ENCODE measurements at places on chromosomes 6 and 20. TPM values are rescaled to one million over a fixed set of nuclear protein-coding genes. Genes with fewer than 3 reads are reported as not detected.

The UFL1 gene
- 29.9 TPM for total RNA-seq

The NKX2-2 gene
- total RNA-seq, result not detected

The BPIFB1 gene
- not detected for total RNA-seq

The HAO1 gene
- not detected for total RNA-seq

The SCGN gene
- total RNA-seq, result not detected

The MYLK2 gene
- total RNA-seq, result 0.36 TPM

The BEND6 gene
- total RNA-seq, result not detected

GRCh38 chr6:147310521-147310920, 106.3 kb downstream of the STXBP5 start:
- no peak for DNase-seq
- no peak overlapping the region for H3K27ac ChIP-seq
- no peaks in the 10 kb centered on the region for H3K4me1 ChIP-seq
- no peaks in the 10 kb centered on the region for H3K27me3 ChIP-seq
- H3K36me3 ChIP-seq, result peaks cover 7% of the 10 kb centered on the region

GRCh38 chr20:11687546-11688292, 230.0 kb upstream of the BTBD3 start:
- no peaks in the 10 kb centered on the region for H3K36me3 ChIP-seq
- H3K4me1 ChIP-seq, result peaks cover 2% of the 10 kb centered on the region
- H3K27ac ChIP-seq, result no peak overlapping the region
- no peak for DNase-seq

DNA sequence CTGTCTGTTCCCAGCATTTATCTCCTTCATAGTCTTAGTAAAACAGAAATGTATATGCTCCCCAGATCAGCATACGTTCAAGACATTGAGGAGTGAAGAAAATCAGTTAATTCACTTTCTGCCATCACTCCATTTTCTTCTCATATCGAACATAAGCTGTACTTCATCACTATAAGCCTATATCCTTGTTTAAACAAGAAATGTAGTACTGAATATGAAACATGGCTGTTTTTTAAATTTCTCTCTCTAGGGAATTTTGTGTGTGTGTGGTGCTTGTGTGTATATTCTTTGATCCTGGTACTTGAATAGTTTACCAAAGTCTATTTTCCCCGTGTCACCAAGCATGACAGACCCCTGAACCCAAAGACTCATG, 107.1 kb downstream of the HFE start:
- H3K36me3 ChIP-seq, result peaks cover 21% of the 10 kb centered on the region
- peak overlapping the region; percentile 92 for H3K27ac ChIP-seq
- peaks cover 35% of the 10 kb centered on the region for H3K4me1 ChIP-seq
- peaks cover 18% of the 10 kb centered on the region for H3K27me3 ChIP-seq

GRCh38 chr6:122405417-122405816, 6.0 kb downstream of the HSF2 start:
- H3K4me3 ChIP-seq, result no peak overlapping the region
- no peak for DNase-seq
- H3K27me3 ChIP-seq, result no peaks in the 10 kb centered on the region
- H3K36me3 ChIP-seq, result peaks cover 70% of the 10 kb centered on the region
- peaks cover 72% of the 10 kb centered on the region for H3K4me1 ChIP-seq
- H3K27ac ChIP-seq, result no peak overlapping the region

DNA sequence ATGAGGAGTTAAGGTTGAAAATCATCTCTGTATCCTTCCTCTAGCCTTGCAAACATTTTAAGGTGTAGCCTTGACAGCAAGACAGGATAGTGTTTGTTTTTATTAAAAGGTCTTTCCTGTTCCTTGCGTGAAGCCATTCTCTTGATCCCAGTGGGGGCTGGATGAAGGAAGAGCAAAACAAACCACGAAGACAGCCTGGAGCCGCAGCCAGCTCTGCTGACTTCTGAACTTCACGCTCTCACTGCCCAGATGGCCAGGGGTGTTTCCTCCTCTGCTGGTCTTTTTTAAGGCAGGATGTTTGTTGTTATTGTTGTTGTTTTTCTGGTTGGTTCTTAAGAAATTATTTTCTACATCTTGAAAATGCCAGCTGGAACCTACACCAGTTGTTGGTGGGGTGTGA, 156.4 kb downstream of the MTHFD1L start:
- H3K4me3 ChIP-seq, result no peak overlapping the region
- DNase-seq, result no peak
- no peak overlapping the region for H3K27ac ChIP-seq

DNA sequence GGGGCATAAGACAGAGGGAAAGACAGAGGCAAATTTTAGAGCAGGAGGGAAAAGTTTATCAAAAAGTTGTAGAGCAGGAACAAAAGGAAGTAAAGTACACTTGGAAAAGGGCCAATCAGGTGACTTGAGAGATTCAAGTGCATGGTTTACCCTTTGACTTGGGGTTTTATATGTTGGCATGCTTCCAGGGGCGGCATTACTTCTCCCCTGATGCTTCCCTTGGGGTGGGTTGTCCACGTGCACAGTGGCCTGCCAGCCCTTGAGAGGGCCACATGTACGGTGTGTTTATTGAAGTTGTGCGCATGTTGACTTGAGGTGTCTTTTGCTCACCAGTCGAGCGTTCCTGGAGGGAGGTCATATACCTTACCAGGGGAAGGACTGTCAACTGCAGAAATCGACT, 259.5 kb upstream of the JARID2 start:
- no peak overlapping the region for H3K4me3 ChIP-seq
- no peaks in the 10 kb centered on the region for H3K27me3 ChIP-seq
- H3K36me3 ChIP-seq, result no peaks in the 10 kb centered on the region
- no peak for DNase-seq
- no peak overlapping the region for H3K27ac ChIP-seq

DNA sequence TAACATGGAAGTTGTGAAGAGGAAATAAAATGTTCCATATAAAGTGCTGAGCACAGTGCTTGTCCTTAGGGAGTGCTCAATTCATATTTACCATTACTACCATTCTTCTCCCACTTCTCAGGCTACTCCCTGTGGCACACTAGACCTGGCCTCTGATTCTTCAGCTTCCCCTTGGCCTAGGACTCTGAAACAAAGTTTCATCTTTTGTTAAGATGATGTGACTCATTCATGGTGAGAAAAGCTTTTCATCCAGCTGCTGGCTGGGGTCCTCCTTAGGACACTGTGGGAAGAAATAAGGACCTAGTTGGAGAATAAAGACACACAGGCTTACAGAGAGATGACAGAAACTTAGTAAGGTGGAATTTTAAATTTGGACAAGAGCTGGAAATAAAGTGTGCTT, 314.8 kb downstream of the CDC5L start:
- no peak for DNase-seq
- no peak overlapping the region for H3K27ac ChIP-seq
- peaks cover 4% of the 10 kb centered on the region for H3K4me1 ChIP-seq
- no peak overlapping the region for H3K4me3 ChIP-seq
- H3K27me3 ChIP-seq, result no peaks in the 10 kb centered on the region

DNA sequence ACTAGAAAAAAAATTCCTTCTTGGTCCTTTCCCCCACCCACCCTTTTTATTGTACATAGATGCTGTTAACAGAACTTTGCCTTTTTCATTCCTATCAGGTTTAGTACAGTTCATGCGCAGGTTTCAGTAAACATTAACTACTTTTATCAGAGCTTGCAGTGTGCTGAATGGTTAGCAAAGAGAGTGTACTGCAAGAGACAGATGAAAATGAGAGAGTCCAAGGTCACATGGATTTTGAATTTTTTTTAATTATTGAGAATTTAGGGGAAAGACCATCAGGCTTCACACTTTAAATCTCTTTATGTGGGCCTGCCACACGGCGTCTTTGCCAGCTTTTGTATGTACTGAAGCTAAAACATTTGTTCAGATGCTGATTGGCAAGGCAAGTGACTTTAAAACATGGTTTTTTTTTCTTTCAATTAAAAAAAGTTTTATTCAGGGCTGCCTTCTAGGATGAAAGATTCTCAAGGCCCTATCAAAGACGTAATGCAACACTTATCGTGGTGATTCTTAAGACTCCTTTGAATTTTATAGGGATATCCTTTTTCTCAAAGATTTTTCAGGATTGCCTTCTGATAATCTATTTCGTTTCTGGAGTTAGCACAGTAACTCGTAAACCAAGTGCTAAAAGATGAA, 32.2 kb downstream of the RREB1 start:
- no peaks in the 10 kb centered on the region for H3K27me3 ChIP-seq
- H3K27ac ChIP-seq, result peak overlapping the region; percentile 81
- H3K36me3 ChIP-seq, result no peaks in the 10 kb centered on the region
- peak overlapping the region; percentile 78 for H3K4me3 ChIP-seq
- no peak for DNase-seq

DNA sequence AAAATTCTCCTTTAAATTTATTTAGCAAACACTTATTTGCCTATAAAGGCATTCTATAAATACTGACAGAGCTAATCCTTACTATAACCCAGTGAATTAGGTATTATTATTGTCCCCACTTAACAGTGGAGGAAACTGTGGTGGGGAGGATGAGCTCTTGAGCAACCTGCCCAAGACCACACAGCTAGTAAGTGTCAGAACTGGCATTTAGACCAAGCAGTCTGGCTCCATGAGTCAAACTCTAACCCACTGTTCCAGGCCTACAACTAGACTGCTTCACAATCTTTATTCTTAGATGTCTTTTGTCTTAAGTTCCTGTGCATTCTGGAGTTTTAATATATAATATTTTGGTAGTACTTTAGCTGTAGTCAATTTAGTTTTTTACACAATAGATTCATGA, 530.8 kb downstream of the BCKDHB start:
- no peaks in the 10 kb centered on the region for H3K36me3 ChIP-seq
- H3K4me1 ChIP-seq, result no peaks in the 10 kb centered on the region
- H3K27ac ChIP-seq, result no peak overlapping the region
- DNase-seq, result no peak
- H3K4me3 ChIP-seq, result no peak overlapping the region
- H3K27me3 ChIP-seq, result peaks cover 6% of the 10 kb centered on the region

GRCh38 chr20:32674362-32674789, 635 bp upstream of the C20orf203 start:
- H3K4me3 ChIP-seq, result no peak overlapping the region
- DNase-seq, result peak; percentile 67
- H3K36me3 ChIP-seq, result no peaks in the 10 kb centered on the region

DNA sequence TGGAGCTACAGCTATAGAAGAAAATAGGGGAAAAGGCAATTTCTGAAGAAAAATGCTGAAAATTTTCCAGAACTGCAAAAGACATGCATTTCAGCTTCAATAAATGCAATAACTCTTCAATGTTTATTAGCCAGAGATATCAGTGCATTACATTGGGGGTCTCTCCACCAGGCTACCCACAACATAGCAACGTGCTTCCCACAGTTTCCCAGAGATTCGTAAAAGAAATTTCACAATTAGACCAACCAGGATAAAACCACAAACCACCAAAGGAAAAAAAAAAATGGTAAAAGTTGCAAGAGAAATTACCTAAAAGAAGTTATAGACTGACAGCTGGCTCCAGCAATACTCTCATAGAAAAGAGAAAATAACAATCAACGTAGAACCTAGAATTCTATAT, 16.0 kb downstream of the LY86 start:
- peaks cover 6% of the 10 kb centered on the region for H3K36me3 ChIP-seq
- H3K4me3 ChIP-seq, result no peak overlapping the region
- no peak for DNase-seq

- H3K27me3 ChIP-seq, result no peaks in the 10 kb centered on the region
- no peak for DNase-seq
- no peaks in the 10 kb centered on the region for H3K36me3 ChIP-seq
- H3K4me3 ChIP-seq, result no peak overlapping the region
These were observed 31.3 kb downstream of the C20orf203 start for GRCh38 chr20:32642257-32643046.

GRCh38 chr6:156848533-156848932, 71.4 kb downstream of the ARID1B start:
- DNase-seq, result no peak
- H3K27ac ChIP-seq, result no peak overlapping the region
- peaks cover 24% of the 10 kb centered on the region for H3K36me3 ChIP-seq
- no peaks in the 10 kb centered on the region for H3K27me3 ChIP-seq
- H3K4me1 ChIP-seq, result peaks cover 78% of the 10 kb centered on the region

- no peaks in the 10 kb centered on the region for H3K4me1 ChIP-seq
- DNase-seq, result no peak
- H3K27ac ChIP-seq, result no peak overlapping the region
- H3K4me3 ChIP-seq, result no peak overlapping the region
These were observed 515.6 kb downstream of the EYS start for GRCh38 chr6:65191471-65191870.

- H3K27ac ChIP-seq, result no peak overlapping the region
- no peak overlapping the region for H3K4me3 ChIP-seq
- no peak for DNase-seq
- peaks cover 4% of the 10 kb centered on the region for H3K4me1 ChIP-seq
- peaks cover 73% of the 10 kb centered on the region for H3K27me3 ChIP-seq
These were observed 6.2 kb upstream of the KCNQ2 start for GRCh38 chr20:63478346-63479302.

- no peak overlapping the region for H3K27ac ChIP-seq
- DNase-seq, result peak; percentile 17
- H3K4me1 ChIP-seq, result peaks cover 17% of the 10 kb centered on the region
- peak overlapping the region; percentile 42 for H3K4me3 ChIP-seq
- no peaks in the 10 kb centered on the region for H3K36me3 ChIP-seq
These were observed 55.2 kb upstream of the RREB1 start for GRCh38 chr6:7052443-7053011.

All from activated naive CD8-positive, alpha-beta T cell treated with anti-CD3 and anti-CD28 coated beads for 36 hours (primary cell).